Placental pericyte (primary cell): ENCODE measurements at places on chromosomes 7 and 10. TPM values are rescaled to one million over a fixed set of nuclear protein-coding genes. Genes with fewer than 3 reads are reported as not detected.

Gene CDC123
- total RNA-seq = 113 and 119 TPM in 2 replicates

Gene SPRN
- under 0.01 TPM in 2 replicates for total RNA-seq

Gene HECW1
- 3.7 and 5.9 TPM in 2 replicates for total RNA-seq

Gene ADAM22
- total RNA-seq = under 0.01 and 0.86 TPM in 2 replicates

Gene CYP2W1
- total RNA-seq = 1.8 TPM in 1 of 2 replicates, not detected in the other

Gene TPK1
- 3.1 and 4.7 TPM in 2 replicates for total RNA-seq
